ENCODE measurements at places on chromosomes 6 and 20.
A peak's percentile ranks its signal among the peaks of the same experiment; 100 is the strongest.

DNA sequence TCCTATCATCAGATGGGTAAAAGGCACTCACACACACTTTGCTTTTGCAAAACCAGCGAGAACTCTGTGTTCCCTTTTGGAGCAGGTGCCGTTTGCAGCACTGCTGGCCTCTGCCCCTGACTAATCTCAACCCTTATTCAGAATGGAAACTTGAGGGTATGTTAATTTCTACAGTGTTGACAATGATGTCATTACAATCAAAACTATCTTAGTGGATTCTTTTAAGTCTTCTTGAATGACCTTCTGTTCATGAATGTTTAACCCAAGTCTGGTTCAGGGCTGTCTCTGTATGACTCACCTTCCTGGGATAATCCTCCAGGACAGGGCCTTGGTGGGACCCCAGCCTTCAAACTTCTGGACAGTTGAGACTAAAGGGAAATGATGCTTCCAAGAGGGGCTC, 197.9 kb downstream of the CDH4 start:
- no peaks in the 10 kb centered on the region for H3K4me1 ChIP-seq
- H3K4me3 ChIP-seq, result no peak overlapping the region
- H3K27ac ChIP-seq, result no peak overlapping the region
- H3K36me3 ChIP-seq, result no peaks in the 10 kb centered on the region
- DNase-seq, result no peak

GRCh38 chr6:40398034-40398691, 189.0 kb downstream of the LRFN2 start:
- H3K27me3 ChIP-seq, result no peaks in the 10 kb centered on the region
- H3K4me3 ChIP-seq, result no peak overlapping the region
- H3K27ac ChIP-seq, result no peak overlapping the region
- DNase-seq, result no peak

GRCh38 chr6:140538926-140539325, 1164.5 kb upstream of the CITED2 start:
- H3K4me3 ChIP-seq, result no peak overlapping the region
- DNase-seq, result no peak
- H3K36me3 ChIP-seq, result no peaks in the 10 kb centered on the region
- no peak overlapping the region for H3K27ac ChIP-seq
- H3K27me3 ChIP-seq, result no peaks in the 10 kb centered on the region

- no peak overlapping the region for H3K27ac ChIP-seq
- H3K27me3 ChIP-seq, result no peaks in the 10 kb centered on the region
- H3K4me3 ChIP-seq, result peak overlapping the region; percentile 40
- peak; percentile 56 for DNase-seq
Observed at GRCh38 chr6:131949909-131950766, 1.0 kb downstream of the CCN2 start.

DNA sequence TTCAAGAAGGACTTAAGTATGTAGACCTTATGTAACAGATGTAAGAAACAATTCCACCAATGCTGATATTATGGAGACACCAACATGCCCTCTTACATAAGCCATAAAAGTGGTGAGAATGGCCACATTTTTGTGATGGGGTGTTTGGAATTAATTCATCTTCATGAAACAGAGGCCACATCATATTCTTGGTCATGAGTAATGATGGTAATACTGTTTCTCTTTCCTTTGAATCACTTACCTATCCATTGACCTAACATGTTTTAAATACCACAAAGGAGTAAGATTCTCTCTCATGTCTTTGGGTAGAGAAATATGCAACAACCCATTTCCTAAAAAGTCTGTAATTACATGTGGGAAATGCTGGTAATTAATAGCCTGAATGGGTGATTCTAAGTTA, 545.4 kb upstream of the FLRT3 start:
- H3K27me3 ChIP-seq, result no peaks in the 10 kb centered on the region
- no peak for DNase-seq
- H3K36me3 ChIP-seq, result no peaks in the 10 kb centered on the region
- no peak overlapping the region for H3K4me3 ChIP-seq
- no peak overlapping the region for H3K27ac ChIP-seq
- H3K4me1 ChIP-seq, result peaks cover 8% of the 10 kb centered on the region

DNA sequence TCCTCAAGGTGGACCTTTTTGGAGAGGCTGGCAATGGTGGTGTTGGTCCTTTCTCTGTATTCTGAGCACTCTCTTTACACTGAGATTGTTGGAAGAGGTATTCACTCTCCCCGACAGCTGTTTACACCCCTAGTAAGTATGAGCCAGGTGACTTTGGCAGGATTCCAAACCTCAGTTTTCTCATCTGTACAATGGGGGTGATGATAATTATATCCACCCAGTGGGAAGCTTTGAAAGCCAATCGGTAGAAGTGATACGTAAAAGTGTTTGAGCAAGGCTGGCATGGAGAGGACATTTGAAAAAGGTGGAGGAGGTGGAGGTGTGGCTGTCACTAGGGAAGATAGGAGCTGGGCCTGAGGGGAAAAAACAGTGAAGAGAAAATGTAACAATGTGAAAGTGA, 35.5 kb downstream of the ISM1 start:
- no peak for DNase-seq
- H3K27me3 ChIP-seq, result no peaks in the 10 kb centered on the region
- no peak overlapping the region for H3K27ac ChIP-seq
- H3K4me3 ChIP-seq, result no peak overlapping the region
- no peaks in the 10 kb centered on the region for H3K4me1 ChIP-seq

- no peak for DNase-seq
- no peaks in the 10 kb centered on the region for H3K36me3 ChIP-seq
- no peak overlapping the region for H3K27ac ChIP-seq
- no peaks in the 10 kb centered on the region for H3K4me1 ChIP-seq
- H3K27me3 ChIP-seq, result no peaks in the 10 kb centered on the region
Observed at GRCh38 chr6:56933650-56934049, 21.3 kb upstream of the BEND6 start.

GRCh38 chr20:36404435-36404978, 98.4 kb downstream of the DLGAP4 start:
- H3K4me1 ChIP-seq, result peaks cover 7% of the 10 kb centered on the region
- H3K4me3 ChIP-seq, result no peak overlapping the region
- peaks cover 36% of the 10 kb centered on the region for H3K27me3 ChIP-seq
- no peaks in the 10 kb centered on the region for H3K36me3 ChIP-seq
- no peak overlapping the region for H3K27ac ChIP-seq

DNA sequence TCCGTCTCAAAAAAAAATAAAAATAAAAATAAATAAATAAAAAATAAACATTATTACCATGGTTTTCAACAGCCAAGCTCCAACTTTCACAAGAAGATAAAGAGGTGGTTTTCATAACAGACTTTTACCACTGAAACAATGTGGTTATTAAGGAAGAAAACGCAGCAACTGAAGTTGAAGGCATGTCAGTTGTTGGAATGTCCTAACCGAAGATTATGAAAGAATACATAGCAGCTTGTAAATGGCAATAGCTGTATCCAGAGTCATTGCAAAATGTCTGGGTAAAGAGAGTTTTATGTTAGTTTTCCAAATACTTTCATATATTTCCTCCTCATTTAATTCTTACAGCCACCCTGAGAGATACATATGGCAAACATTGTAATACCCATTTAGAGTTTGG, 161.6 kb upstream of the MARCKS start:
- peaks cover 14% of the 10 kb centered on the region for H3K4me1 ChIP-seq
- H3K27ac ChIP-seq, result no peak overlapping the region
- H3K4me3 ChIP-seq, result no peak overlapping the region
- no peaks in the 10 kb centered on the region for H3K27me3 ChIP-seq
- no peaks in the 10 kb centered on the region for H3K36me3 ChIP-seq

DNA sequence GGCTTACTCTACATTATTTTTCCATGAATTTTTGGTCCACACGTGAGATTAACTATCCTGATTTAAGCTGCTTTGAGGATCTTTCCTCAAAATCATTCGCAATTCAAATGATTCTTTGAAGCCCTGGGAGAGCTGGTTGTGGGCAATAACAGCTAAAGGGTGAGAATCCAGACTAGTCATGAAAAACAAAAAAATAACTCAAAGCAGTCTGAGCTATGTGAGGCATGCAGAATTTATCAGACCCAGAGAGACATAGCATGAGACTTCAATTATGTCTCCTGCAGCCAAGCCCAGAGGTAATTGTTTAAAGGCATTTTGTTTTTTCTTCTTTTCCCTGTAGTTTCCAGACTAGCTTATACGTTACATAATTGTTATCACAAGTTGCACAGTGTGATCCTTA, 517.3 kb upstream of the PTCHD4 start:
- no peak for DNase-seq
- no peak overlapping the region for H3K4me3 ChIP-seq
- no peaks in the 10 kb centered on the region for H3K36me3 ChIP-seq
- H3K27ac ChIP-seq, result no peak overlapping the region
- H3K27me3 ChIP-seq, result no peaks in the 10 kb centered on the region

DNA sequence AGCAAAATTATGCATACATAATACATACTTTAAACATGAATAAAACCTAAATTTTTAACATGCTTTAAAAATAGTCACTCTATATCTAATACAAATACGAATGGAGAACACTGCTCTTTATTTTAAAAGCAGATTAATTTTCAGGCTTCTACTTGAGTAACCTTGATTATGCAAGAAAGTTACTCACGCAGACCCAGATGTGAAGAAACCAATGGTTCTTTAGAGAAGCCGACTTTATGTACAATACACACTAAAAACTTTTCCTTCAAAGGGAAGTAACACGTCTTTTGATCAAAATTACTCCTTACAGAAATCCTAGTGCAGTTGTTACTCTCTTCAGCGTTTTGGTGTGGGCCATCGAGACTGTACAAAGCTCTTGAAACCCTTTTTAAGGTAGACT, 136.9 kb upstream of the SLC22A16 start:
- H3K4me1 ChIP-seq, result 0 out of 2 replicates have a peak, but pooled peaks cover 3% of the 10 kb centered on the region
- H3K36me3 ChIP-seq, result no peaks in the 10 kb centered on the region
- DNase-seq, result no peak

GRCh38 chr20:20073801-20074371, 21.6 kb downstream of the CFAP61 start:
- no peaks in the 10 kb centered on the region for H3K4me1 ChIP-seq
- H3K27ac ChIP-seq, result no peak overlapping the region
- no peak for DNase-seq
- H3K27me3 ChIP-seq, result no peaks in the 10 kb centered on the region

- H3K27me3 ChIP-seq, result no peaks in the 10 kb centered on the region
- H3K27ac ChIP-seq, result no peak overlapping the region
- H3K36me3 ChIP-seq, result no peaks in the 10 kb centered on the region
- DNase-seq, result no peak
- no peak overlapping the region for H3K4me3 ChIP-seq
Observed at GRCh38 chr6:72783666-72784065, 161.8 kb downstream of the KCNQ5 start.

- H3K27ac ChIP-seq, result no peak overlapping the region
- DNase-seq, result no peak
- H3K36me3 ChIP-seq, result no peaks in the 10 kb centered on the region
- H3K4me3 ChIP-seq, result no peak overlapping the region
Observed at GRCh38 chr6:79081663-79082062, 3.6 kb upstream of the PHIP start.

DNA sequence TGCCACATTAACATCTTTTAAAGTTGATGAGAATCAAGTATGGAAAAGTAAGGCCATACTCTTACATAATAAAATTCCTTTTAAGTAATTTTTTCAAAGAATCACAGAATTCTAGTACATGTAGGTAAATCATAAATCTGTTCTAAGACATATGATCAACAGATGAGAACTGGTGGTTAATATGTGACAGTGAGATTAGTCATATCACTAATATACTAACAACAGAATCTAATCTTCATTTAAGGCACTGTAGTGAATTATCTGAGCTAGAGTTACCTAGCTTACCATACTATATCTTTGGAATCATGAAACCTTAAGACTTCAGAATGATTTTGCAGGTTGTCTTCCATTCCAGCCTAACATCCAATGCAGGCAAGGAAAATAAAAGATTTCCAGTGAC, 11.6 kb downstream of the PLN start:
- no peaks in the 10 kb centered on the region for H3K36me3 ChIP-seq
- no peak overlapping the region for H3K4me3 ChIP-seq
- no peak overlapping the region for H3K27ac ChIP-seq
- H3K4me1 ChIP-seq, result 0 out of 2 replicates have a peak, but pooled peaks cover 6% of the 10 kb centered on the region
- DNase-seq, result no peak

- H3K27ac ChIP-seq, result no peak overlapping the region
- H3K4me1 ChIP-seq, result no peaks in the 10 kb centered on the region
- DNase-seq, result no peak
- H3K4me3 ChIP-seq, result no peak overlapping the region
- no peaks in the 10 kb centered on the region for H3K27me3 ChIP-seq
Observed at GRCh38 chr20:64010711-64011237, 25.2 kb upstream of the C20orf204 start.

DNA sequence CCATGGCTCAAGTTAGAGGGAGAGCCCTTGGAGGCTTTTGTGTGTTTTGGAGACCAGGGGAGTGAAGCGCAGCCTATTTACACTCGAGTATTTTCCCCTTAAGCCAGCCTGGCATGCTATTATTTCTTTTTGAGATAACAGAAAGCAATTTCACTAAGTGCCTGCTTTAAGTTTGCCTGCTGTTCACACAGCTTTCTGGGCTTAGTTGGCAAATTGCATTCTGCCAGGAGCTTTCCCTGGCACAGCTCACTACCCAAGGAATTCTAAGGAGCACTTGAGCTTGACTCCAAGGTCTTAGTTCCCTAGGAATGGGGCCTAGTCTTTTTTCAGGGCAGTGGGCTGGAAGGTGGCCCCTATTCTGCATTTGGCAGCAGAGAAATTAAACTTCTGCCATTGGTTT, 19.0 kb upstream of the ASXL1 start:
- H3K27ac ChIP-seq, result no peak overlapping the region
- H3K4me3 ChIP-seq, result no peak overlapping the region
- peaks cover 6% of the 10 kb centered on the region for H3K4me1 ChIP-seq
- H3K36me3 ChIP-seq, result no peaks in the 10 kb centered on the region
- H3K27me3 ChIP-seq, result no peaks in the 10 kb centered on the region

- H3K36me3 ChIP-seq, result no peaks in the 10 kb centered on the region
- no peak overlapping the region for H3K4me3 ChIP-seq
- no peaks in the 10 kb centered on the region for H3K4me1 ChIP-seq
- no peaks in the 10 kb centered on the region for H3K27me3 ChIP-seq
Observed at GRCh38 chr6:18147160-18147559, 7.7 kb downstream of the TPMT start.

- no peaks in the 10 kb centered on the region for H3K36me3 ChIP-seq
- no peaks in the 10 kb centered on the region for H3K27me3 ChIP-seq
- no peaks in the 10 kb centered on the region for H3K4me1 ChIP-seq
- no peak overlapping the region for H3K4me3 ChIP-seq
- no peak overlapping the region for H3K27ac ChIP-seq
- DNase-seq, result no peak
Observed at GRCh38 chr6:90790696-90791095, 203.8 kb upstream of the MAP3K7 start.

- H3K4me3 ChIP-seq, result no peak overlapping the region
- no peak for DNase-seq
- H3K27me3 ChIP-seq, result no peaks in the 10 kb centered on the region
- H3K27ac ChIP-seq, result no peak overlapping the region
- H3K36me3 ChIP-seq, result peaks cover 25% of the 10 kb centered on the region
Observed at GRCh38 chr20:45014671-45015415, 48.5 kb downstream of the STK4 start.

DNA sequence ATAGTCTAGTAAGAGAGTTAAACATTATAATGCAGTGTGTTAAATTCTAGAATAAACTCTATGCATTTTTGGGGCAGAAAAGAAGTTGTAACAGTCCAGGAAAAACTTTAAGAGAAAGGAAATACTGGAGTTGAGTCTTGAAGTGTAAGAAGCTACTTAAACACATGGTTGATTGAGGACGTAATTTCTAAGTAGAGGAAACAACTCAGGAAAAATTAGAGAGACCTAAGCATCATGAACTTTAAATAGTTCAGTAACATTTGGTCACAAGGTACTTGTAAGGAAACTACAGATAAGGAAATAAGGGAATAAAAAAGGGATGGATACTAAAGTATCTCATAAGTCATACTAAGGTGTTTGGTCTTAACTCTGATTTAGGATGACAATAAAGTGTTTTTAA, 4.7 kb upstream of the TRDN start:
- H3K4me1 ChIP-seq, result no peaks in the 10 kb centered on the region
- no peak for DNase-seq
- H3K27ac ChIP-seq, result no peak overlapping the region
- H3K36me3 ChIP-seq, result no peaks in the 10 kb centered on the region
- H3K4me3 ChIP-seq, result no peak overlapping the region
- no peaks in the 10 kb centered on the region for H3K27me3 ChIP-seq
